ENCODE measurements at places on chromosomes 5 and 9. TPM values are rescaled to one million over a fixed set of nuclear protein-coding genes. Genes with fewer than 3 reads are reported as not detected.

Gene SPTAN1
- 254 TPM for total RNA-seq

Gene CDKN2A
- total RNA-seq, result 19.3 TPM

GRCh38 chr5:13955896-13956295 is 11.4 kb upstream of the DNAH5 start:
- H3K27ac ChIP-seq, result no peak overlapping the region
- H3K4me3 ChIP-seq, result no peak overlapping the region
- H3K4me1 ChIP-seq, result no peaks in the 10 kb centered on the region
- H3K36me3 ChIP-seq, result no peaks in the 10 kb centered on the region

GRCh38 chr9:16828340-16829281 is 41.9 kb downstream of the BNC2 start:
- peak overlapping the region; percentile 78 for H3K27ac ChIP-seq
- no peaks in the 10 kb centered on the region for H3K4me1 ChIP-seq
- H3K36me3 ChIP-seq, result no peaks in the 10 kb centered on the region
- peak overlapping the region; percentile 38 for H3K4me3 ChIP-seq

- no peak overlapping the region for H3K27ac ChIP-seq
- H3K36me3 ChIP-seq, result peaks cover 4% of the 10 kb centered on the region
- no peaks in the 10 kb centered on the region for H3K27me3 ChIP-seq
- no peaks in the 10 kb centered on the region for H3K4me1 ChIP-seq
- H3K4me3 ChIP-seq, result no peak overlapping the region
Measured at GRCh38 chr5:72338689-72339209, 18.6 kb downstream of the PTCD2 start.

DNA sequence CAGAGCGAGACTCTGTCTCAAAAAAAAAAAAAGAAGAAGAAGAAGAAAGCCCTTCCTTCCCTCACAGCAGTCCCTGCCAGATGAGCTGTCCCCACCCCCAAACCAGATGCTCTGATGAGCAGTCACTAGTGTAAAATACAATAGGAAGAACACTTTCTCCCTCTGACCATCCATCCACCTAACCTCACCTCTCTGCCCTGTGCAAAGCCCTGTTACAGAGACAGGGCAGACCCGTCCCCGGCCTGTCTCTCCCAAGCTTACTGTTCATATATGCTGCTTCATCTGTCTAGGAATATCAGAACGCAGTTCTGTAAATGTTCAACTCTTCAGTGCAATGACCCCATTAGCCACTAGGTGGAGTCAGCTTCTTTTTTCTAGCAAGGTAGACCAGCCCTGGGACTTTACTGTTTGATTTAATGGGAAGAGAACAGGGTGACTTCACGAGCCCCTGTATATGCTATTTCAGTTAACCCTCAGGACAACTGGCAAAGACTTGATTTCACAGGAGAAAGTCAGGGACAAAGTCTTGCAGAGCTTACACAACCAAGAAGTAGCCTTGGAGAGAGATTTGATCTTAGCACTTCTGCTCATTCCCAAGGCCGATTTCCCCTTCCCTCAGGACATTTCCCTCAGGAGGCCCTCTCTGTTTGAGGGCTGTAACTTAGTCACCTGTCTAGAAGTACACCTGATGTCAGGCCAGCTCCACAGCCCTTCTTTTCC is 14.9 kb upstream of the FGFR4 start:
- no peak for DNase-seq
- H3K4me3 ChIP-seq, result no peak overlapping the region
- no peak overlapping the region for H3K27ac ChIP-seq
- H3K4me1 ChIP-seq, result no peaks in the 10 kb centered on the region
- no peaks in the 10 kb centered on the region for H3K36me3 ChIP-seq
- no peaks in the 10 kb centered on the region for H3K27me3 ChIP-seq

- no peaks in the 10 kb centered on the region for H3K27me3 ChIP-seq
- no peak overlapping the region for H3K27ac ChIP-seq
- no peaks in the 10 kb centered on the region for H3K36me3 ChIP-seq
- no peak overlapping the region for H3K4me3 ChIP-seq
- DNase-seq, result no peak
- H3K4me1 ChIP-seq, result no peaks in the 10 kb centered on the region
Measured at GRCh38 chr5:12292610-12293204, 388.5 kb upstream of the CTNND2 start.

Gene TMEM171
- total RNA-seq, result 0.64 TPM

GRCh38 chr9:108963459-108964143 is 29.4 kb downstream of the ABITRAM start:
- H3K27ac ChIP-seq, result no peak overlapping the region
- no peaks in the 10 kb centered on the region for H3K4me1 ChIP-seq
- H3K36me3 ChIP-seq, result no peaks in the 10 kb centered on the region
- no peak overlapping the region for H3K4me3 ChIP-seq
- DNase-seq, result no peak

GRCh38 chr5:116002116-116002906 is 30.0 kb upstream of the ARL14EPL start:
- H3K27ac ChIP-seq, result no peak overlapping the region
- DNase-seq, result no peak
- H3K4me1 ChIP-seq, result no peaks in the 10 kb centered on the region
- H3K27me3 ChIP-seq, result no peaks in the 10 kb centered on the region
- H3K4me3 ChIP-seq, result no peak overlapping the region
- no peaks in the 10 kb centered on the region for H3K36me3 ChIP-seq

All from breast epithelium (tissue), 4 donors.